Activated naive CD8-positive, alpha-beta T cell treated with anti-CD3 and anti-CD28 coated beads for 36 hours (primary cell): ENCODE measurements at places on chromosomes 11 and 22. TPM values are rescaled to one million over a fixed set of nuclear protein-coding genes. Genes with fewer than 3 reads are reported as not detected.

DUSP8 gene
- 1.5 TPM for total RNA-seq

MAFF gene
- 8.6 TPM for total RNA-seq

GPHA2 gene
- total RNA-seq, result not detected

KCTD14 gene
- total RNA-seq, result 0.50 TPM

TBC1D22A gene
- total RNA-seq, result 42.4 TPM

SCUBE2 gene
- not detected for total RNA-seq

PIWIL4 gene
- 0.21 TPM for total RNA-seq

OR52H1 gene
- total RNA-seq, result not detected

VPS11 gene
- total RNA-seq, result 19.2 TPM

KBTBD3 gene
- 4.8 TPM for total RNA-seq

VWA5A gene
- 4.3 TPM for total RNA-seq

TRIM29 gene
- total RNA-seq, result not detected

PATE4 gene
- total RNA-seq, result not detected

MYH9 gene
- total RNA-seq, result 554 TPM

SMC1B gene
- 2.1 TPM for total RNA-seq

OR2D2 gene
- total RNA-seq, result not detected

AGBL2 gene
- total RNA-seq, result 5.5 TPM

OR52I1 gene
- total RNA-seq, result not detected

CASP4 gene
- total RNA-seq, result 43.9 TPM

OR52A1 gene
- total RNA-seq, result not detected

P2RX6 gene
- total RNA-seq, result 0.43 TPM

PRR14L gene
- 34.7 TPM for total RNA-seq

CYP2D6 gene
- total RNA-seq, result 1.6 TPM

LDHA gene
- total RNA-seq, result 2,369 TPM

MS4A4E gene
- not detected for total RNA-seq

OSBP2 gene
- total RNA-seq, result 0.45 TPM

OVOL1 gene
- total RNA-seq, result 0.45 TPM

MAPK12 gene
- 3.6 TPM for total RNA-seq
